ENCODE measurements at places on chromosomes 3 and 15.

DNA sequence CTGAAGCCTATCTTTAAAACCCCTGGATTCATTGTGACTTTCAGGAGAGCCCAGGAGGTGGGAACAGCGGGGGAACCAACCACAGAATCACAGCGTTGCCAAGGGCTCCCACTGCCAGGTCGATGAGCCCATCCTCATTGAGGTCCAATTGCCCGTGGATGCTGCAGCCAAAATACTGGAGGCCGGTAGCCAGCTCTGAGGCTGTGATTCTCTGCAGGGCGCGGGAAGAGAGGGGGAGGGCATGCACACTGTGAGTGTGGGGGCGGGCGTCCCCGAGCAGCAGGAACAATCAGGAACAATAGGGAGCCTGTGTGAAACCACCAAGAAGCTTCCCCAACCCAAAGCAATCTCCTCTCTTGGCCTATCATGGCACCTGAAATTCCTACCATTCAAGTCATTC is 53.4 kb downstream of the FEM1B start:
- no peak for DNase-seq

DNA sequence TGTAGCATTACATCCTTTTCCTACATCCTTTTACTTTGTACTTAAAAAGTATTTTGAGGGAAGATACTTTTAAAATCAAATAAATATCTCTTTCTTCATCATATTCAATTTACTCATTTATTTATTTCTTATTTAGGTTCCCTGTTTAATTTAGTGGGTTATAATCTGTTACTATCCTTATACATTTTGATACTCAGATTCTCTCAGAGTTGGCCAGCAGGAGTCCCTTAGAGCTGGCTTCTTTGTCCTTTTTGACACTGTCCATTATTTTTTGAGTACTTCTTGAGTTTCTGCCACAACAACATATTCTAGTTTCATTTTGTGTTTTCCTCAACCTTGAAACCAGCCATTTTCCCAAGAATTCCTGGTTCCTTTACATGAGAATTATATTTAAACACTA is 111.6 kb upstream of the DCBLD2 start:
- DNase-seq = no peak

DNA sequence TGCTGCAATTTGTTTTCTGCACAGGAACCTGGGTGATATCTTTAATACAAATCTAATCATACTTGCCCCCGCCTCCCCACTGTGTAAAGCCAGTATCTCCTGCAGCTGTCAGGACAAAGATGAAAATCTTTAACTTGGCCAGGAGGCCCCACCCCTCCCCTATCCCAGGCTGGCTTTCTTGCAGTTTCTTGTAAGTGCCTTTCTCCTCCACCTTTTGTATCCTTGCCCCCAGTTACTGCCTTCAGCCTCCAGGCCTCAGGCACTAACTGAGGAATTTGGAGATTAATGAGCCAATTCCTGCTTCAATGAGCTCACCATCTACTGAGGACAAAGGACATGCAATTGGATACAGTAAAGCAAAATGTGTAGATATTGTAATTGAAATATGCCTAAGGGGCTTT is 6.5 kb downstream of the GCSAM start:
- no peak for DNase-seq

DNA sequence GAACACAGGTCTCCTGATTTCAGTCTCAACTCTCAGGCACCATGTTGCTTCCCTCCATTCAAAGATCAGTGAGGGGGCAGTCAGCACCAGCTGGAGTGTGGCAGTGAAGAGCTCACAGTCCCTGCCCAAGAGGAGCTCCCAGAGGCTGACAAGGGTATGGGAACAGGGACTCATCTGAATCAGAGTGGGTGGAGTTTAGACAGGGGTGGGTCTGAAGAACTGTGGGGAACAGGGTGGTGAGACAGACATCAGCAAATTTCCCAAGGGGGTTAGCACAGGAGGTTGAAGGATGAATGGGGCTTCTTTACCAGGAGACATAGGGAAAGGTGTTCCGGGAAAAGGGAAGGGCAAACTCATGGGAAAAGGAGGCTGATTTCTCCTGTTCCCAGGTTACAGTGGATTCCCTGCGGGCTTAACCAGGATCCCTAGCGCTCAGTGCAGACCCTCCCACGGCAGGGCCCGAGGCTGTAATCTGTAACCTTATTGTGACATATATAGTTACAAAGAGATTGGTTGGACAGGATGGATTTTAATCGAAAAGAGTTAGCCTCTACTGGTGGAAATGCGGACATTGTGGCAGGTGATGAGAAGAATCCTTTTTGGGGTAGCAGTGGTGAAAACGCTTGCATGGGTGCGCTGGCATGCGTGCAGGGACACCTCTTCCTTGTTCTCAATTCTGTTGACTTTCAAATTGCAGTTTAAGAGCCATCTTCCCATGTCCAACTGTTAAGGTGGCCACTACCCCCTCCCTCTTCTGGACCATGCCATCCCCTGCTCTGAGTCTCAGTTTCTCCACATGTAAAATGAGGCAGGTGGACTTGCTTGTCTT is 160.3 kb downstream of the SMAD6 start:
- DNase-seq = no peak

- DNase-seq = no peak
These were observed 3.1 kb upstream of the ARF4 start for GRCh38 chr3:57600195-57600594.

GRCh38 chr3:52248816-52249547 is 3.4 kb downstream of the PPM1M start:
- DNase-seq = no peak
